ENCODE measurements at places on chromosomes 2 and 18.
A peak's percentile ranks its signal among the peaks of the same experiment; 100 is the strongest.

- DNase-seq, result no peak
Observed at GRCh38 chr18:41022484-41022883, 932.5 kb upstream of the PIK3C3 start.

GRCh38 chr2:86150502-86150901 lies 44.5 kb downstream of the PTCD3 start:
- no peak for DNase-seq

- DNase-seq, result no peak
Observed at GRCh38 chr2:217399291-217399690, 539.4 kb upstream of the TNP1 start.

GRCh38 chr2:119549241-119549640 lies 5.0 kb downstream of the CFAP221 start:
- no peak for DNase-seq

DNA sequence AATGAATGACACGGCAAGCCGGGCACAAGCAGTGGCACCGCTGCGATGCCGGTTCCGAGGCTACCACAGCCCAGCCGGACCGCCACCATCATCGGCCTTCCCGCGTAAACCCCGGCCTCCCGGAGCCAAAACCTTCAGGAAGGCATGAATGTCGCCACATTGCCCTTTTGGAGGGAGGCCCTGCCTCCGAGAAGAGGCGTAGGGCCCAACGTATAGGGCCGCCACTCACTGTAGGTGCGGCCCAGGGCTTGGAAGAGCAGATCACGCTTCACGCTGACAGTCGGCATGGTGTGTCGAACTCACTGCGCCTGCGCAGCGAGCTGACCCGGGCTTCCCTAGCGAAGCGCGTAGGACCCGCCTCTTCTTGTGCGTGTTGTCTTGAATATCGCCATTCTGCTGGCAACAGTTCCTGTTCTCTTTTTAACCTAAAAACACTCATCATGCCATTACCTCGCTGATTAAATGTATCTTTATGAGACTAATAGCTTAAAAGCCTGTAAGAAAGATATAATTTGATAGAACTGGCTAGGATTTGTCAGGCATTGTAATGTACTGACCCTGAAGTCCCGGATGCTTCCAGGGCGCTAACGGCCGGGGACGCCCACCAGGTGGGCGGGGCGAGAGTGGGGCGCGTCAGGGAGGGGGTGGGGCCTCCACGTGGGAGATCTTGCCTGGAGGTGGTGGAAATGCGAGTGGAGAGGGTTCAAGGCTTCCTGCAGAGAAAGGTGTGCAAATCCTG lies at the start of gene FARSB:
TSS of gene FARSB (minus strand) at position 306 of the 739 bp plus-strand sequence. CDS start at position 287, 19 bp downstream.
- DNase-seq, result peak; percentile 95

GRCh38 chr2:16614314-16614860 lies 51.2 kb downstream of the CYRIA start:
- no peak for DNase-seq

DNA sequence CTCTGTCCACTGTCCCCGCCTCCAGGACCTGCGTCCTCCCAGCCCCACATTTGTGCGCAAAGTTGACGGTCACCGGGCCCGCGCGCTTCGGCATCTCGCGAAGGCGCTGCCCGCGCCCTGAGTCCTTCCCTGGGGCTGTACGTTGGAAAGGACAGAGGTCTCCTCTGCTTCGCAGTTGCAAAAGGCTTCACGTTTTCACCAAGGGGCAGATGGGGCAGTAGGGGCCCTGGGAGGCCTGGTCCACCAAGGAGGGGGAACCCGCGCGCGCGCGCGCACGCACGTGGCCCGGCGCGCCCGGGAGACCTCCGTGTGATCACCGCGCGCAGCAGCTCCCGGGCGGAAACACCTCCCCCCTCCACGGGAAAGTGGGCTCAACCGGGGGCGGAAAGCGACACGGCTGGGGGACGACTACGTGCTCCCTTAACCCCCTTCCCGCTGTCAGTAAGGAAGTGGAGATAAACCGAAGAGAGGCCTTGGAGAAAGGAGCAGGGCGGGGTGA lies 21.9 kb downstream of the TEX44 start:
- no peak for DNase-seq

- no peak for DNase-seq
Observed at GRCh38 chr2:215611609-215612386, 175.9 kb upstream of the FN1 start.

DNA sequence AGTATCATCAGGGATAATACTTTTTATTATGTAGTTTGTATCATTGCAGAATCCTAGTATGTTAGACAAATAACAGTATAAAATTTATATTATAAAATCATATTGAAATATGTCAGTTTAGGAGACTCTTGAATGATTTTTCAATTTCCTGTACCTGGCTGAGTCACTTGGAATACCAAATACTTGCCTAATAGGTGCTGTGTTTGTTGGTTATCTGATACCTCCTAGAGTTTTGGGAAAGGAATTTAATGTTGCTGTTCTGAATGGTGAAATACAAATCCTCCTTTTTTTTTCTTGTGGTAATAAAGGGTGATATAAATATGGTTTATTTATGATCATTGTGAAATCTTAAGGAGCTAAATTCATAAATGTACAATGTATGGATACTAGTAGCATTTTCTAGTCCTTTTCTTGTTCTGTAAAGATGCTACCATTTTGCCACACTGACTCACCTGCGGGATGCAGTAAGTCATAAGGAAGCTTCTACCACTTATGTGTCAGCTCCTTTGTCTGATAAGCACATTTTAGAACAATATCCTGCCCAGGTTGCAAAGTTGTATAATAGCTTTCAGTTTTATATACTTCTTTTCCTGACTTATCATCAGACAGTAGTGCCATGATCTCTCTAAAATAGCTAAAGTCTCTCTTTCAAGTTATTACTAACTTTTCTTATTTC lies 465.5 kb downstream of the XIRP2 start:
- no peak for DNase-seq

DNA sequence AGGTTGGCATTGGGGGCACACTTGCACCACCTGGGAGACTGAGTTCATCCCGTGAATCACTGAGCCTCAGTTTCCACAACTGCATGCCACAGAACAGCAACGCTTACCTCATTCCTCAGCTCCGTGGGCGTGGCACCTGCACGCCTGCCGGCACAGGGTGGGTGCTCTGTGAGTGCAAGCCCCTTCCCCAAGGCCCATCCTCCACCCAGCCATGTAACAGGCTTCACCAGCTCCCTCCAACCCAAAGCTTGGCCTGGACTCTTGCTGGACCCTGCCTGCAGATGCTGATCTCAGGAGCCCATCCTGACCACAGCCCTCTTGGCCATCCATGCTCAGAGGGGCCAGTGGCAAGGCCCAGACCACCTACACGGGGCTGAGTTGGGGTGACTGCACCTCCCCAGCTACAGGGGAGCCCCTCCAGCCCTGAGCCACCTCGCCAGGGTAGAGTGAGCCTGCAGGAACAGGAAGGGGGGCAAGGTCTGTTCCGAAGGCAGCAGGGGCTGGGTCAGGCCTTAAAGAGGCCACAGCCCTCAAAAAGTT lies 1.8 kb downstream of the PRLH start:
- DNase-seq, result no peak

- DNase-seq, result peak; percentile 28
Observed at GRCh38 chr2:143684551-143685320, 555.5 kb downstream of the ARHGAP15 start.

- DNase-seq, result no peak
Observed at GRCh38 chr2:236254674-236255073, 9.5 kb downstream of the ASB18 start.

DNA sequence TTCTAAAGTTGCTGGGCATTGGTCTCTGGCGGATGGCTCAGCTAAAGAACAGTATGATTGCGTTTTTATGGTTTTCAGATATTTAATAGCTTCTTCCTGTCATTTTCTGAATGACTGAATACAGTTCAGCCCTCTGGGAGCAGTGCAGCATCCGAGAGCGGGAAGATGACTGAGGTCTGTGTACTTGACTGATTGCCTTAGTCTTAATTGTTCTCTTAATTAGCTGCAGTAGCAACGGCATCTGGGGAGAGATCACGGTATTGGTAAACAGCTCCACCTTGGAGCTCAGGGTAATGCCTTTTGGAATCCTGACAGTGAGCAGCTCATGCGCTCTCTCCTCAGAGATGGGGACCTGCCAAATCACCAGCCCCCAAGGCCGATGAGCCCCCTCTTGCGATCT lies 481.4 kb upstream of the SPRED2 start:
- no peak for DNase-seq

DNA sequence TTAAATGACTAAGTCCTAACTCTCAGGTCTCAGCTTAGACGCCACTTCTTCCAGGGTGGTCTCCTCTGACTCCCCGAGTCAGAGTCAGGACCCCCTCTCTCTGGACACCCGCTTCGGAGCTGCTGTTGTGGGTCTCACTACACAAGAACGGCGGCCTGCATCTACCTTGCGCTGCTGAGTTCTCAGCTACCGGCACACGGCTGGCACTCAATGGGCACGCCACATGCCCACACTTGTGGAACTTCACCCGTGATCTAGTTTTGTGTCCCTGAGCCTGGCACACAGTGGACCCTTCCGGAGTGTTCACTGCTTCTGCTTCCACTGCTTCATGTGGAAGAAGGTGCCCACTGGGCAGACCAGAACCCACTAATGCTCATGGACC lies 58.3 kb upstream of the ID2 start:
- DNase-seq, result no peak

GRCh38 chr18:33729556-33729955 lies 151.5 kb downstream of the ASXL3 start:
- DNase-seq, result no peak

DNA sequence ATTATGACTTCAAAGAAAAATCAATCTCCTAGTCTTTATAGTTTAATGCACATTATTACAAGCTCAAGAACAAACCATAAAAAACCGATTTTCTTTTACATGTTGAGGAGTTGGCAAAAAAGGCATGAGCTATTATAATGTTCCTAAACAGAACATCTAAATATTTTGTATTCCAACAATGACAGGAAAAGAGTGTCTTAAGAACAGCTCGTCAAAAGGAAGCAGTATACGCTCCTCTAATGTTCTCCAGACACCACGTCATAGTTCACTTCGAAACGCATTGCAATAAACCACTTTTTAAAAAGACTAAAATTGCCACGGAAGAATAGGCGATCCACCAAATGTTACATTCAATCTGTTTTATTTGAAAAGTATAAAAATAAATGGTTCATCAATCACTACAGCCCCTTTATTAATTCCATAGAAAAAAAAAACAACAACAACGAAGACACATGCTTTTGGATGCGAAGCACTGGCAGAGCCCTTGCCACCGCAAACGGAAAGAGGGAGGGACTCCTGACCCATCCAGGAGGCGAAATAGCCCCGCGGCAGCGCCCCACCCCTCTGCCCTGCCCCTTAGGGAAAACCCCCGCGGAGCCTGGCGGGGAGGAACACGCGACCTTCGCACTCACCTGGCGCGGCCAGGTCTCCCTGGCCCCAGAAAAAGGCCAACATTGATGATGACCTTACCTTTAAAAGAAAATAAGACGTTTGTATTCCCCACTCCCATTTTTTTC lies 45.8 kb downstream of the MBP start:
- DNase-seq, result no peak

DNA sequence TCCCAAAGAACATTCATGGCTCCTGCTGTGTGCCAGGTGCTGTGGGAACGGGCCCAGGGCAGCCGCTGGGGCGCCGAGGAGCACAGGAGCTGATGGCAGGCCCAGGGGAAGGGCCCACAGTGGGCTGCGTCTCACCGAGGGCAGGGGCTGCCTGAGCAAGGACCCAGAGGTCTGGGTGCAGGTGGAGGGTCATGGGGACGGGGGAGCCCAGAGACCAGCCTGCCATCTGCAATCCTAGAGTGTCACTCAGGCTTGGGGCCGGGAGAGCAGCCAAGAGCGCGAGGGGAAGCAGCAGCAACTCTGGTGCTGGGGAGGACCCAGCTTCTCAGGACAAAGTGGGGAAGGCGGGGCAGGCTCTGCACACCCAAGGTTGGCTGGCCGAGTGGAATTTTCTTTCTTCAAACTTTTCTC lies 207.4 kb downstream of the HDAC4 start:
- DNase-seq, result peak; percentile 79

DNA sequence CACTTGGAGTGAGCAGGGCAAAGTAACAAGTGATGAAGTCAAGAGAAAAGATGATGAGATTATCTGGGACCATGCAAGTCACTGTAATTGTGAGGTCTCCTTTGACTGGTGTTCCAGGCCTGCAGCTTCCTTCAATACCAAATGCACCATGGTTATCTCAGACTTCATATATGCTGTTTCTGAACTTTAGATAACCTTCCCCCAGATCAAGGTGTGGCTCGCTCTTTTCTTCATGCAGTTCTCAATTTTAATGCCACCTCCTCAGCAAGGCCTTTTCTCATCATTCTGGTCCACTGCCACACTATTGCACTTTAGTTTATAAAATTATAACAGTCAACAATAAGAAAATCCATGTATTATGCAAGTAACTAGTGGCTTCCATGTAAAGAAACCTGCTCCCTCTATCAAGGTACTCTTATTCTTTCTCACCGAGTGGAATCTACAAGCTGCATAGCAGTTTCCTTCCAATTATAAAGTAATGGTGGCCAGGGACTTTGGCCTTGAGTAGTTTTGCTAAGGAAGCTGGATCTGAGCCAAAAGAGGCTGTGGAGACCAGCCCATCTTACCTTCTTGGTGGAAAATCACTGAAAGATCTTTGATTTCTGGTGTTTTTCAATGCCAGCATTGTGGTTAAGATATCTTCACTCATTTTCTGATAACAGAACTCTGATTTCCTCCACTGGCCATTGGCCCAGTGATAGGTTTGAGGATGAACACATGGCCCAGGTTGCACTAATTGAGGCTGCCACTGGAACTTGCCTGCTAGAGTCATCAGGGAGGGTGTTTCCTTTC lies 113.6 kb downstream of the KCNE4 start:
- DNase-seq, result no peak
